ENCODE measurements at places on chromosomes 13 and 19.

GRCh38 chr19:47247308-47247990, 8.9 kb upstream of the CCDC9 start:
- peak; percentile 72 for DNase-seq

GRCh38 chr19:19137556-19138108, 646 bp downstream of the TMEM161A start:
- peak; percentile 45 for DNase-seq

GRCh38 chr19:55642153-55643002, 1.1 kb upstream of the ZNF581 start:
- DNase-seq, result no peak

DNA sequence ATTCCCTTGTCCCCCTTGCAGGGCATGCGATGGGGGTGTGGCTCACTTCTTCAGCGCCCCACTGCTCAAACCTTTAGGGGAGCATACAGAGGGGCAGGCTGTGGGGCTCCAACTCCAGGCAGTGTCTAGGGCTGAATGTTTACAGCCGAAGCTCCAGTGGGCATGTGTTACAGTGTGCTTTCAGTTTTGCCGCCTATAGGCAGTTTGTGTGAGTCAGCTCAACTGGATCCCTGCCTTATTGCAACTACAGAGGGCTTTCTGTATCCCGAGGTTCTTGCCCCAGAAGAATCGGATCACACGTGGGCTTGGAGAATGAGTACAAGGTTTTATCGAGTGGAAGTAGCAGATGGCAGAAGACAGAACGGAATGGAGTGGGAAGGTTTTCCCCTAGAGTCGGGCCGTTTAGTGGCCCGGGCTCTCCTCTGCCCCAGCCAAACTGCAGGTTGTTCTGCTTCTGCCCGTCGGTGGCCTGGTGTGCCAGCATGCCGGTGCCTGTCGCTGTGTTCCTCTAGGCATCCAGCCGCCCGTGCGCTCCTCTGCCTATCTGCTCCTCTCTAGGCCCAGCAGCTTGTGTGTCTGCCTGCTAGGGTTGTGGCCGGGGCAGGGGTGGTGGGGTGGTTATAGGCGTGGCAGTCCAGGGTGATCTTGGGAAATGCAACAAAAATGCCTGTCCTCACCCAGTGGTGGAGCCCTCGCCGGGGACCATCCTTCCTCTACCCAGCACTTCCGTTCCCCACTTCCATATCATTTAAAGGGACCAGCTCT, 435.9 kb upstream of the SGCG start:
- no peak for DNase-seq

DNA sequence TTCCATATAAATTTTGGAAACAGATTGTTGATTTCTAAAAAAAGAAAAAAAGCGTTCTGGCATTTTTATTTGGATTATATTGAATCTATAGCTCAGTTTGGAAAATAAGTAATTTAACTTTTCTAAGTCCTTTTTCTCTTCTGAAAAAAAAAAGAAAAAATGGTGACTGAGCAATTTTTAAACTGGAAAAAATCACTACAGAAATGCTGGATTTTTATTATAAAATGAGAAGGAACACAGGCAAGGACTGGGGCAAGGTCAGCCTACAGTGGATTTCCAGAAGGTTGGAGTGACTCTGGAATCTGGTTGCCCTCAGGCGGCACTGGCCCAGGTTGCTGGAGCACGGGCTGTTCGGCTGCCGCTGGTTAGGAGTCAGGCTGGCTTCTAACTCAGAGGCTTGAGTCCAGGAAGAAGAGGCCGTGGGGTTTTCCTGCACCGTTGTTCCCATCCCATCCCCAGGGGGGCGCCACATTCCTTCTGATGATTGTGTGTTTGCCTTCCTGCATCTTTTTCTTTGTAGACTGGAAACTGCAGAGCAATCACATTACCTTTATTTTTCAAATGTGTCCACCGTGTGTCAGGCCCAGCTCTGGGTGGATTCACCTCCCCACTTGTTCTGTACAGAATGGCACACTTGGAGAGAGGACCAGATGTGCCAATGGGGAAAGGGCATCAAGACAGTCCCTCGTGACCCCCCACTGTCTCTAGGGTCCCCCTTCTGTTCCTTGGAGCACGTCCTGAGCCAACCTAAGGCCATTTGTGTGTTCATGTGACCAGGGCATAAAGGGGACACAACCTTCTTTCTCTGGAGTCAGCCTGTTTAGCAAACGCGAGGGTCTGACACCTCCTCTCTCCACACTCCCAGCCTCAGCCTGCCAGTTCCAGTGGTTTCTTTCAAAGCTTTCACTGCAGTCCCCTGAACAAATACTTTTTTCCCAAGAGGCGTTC, 44.5 kb upstream of the GTF3A start:
- peak; percentile 51 for DNase-seq

DNA sequence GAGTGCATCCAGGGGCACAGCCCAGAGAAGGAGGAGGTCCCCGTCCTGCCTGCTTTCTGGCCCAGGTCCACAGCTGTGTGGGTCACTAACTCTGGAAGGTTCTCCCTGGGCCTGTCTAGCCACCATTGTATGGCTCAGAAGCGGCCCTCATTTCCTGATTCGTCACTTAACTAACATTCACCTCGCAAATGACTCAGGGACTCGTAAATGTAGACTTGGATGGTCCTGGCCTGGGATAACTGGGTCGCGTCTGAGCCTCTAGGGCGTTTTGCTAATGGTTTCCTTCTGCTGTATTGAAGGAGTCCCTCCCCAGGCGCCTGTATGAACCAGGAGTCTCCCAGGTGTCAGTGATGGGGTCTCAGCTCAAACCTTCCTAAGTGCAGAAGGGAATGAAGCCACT, 162.8 kb downstream of the ZNF536 start:
- DNase-seq, result no peak

GRCh38 chr13:79722885-79723445, 242.0 kb downstream of the NDFIP2 start:
- no peak for DNase-seq

DNA sequence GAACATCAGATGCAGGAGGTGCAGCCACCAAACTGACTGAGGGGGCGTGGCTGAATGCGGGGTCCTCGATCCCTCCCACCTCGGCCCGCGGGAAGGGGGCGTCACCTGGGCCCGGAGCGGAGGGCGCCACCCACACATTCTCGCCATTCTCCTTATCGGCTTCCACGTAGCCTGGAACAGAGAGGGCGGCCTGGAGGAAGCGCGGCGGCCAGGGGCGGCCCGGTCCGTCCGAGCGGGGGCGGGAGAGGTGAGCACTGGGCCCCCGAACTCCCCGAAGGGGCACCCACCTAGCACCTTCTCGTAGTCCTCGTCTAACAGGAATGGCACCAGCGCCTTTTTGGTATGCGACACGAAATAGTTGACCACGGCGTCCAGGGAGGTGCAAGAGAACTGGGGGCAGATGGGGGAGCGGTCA, 11.8 kb downstream of the STAP2 start:
- DNase-seq, result no peak

GRCh38 chr19:3612901-3613741, 6.4 kb upstream of the TBXA2R start:
- no peak for DNase-seq

DNA sequence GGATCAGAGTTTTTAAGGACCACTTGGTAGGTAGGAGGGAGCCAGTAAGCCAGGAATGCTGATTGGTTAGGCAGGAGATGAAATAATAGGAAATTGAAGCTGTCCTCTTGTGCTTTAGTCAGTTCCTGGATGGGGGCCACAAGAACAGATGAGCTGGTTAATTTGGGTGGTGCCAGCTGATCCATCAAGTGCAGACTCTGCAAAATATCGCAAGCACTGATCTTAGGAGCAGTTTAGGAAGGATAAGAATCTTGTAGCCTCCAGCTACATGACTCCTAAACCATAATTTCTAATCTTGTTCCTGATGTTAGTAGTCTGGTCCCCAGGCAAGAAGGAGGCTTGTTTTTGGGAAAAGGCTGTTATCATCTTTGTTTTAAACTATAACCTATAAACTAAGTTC, 117.9 kb upstream of the GPR12 start:
- no peak for DNase-seq

DNA sequence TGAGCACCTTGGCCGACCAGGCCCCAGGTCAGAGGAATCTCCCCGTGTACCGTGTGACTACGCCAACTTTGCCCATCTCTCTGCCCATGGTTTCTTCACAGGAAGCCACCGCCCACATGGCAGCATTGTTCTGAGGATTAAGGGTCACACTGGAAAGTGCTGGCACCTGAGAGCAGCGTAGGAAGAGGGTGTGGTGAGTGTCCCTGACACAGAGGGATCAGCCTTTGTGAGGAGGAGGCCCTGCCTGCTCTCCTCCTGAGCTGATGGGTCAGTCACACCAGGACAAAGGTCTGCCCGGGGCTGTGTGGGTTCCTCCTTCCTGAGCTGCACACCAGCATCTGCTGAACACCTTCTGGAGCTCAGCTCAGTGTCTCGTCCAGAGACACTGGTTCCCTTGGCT, 32.2 kb upstream of the SLC15A1 start:
- no peak for DNase-seq

DNA sequence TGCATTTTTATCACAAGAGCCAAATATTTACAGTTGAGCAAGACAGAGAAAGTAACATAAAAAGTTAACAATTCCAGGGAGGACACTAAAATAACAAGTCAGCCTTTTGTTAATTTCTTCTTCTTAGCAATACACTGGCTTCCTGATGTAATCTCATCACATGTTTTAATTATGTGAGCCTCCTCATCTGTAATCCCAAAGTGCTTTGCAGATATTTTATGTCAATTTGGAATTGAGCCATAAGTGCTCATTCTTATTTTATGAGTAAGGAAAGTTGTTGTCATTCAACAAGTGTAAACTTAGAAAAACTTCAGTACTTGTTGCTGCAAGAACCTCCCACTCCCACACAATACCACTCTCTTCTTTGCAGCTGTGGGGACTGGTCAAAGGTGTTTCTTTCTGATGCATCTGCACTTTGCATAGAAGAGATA, 223.6 kb downstream of the GPC6 start:
- no peak for DNase-seq

DNA sequence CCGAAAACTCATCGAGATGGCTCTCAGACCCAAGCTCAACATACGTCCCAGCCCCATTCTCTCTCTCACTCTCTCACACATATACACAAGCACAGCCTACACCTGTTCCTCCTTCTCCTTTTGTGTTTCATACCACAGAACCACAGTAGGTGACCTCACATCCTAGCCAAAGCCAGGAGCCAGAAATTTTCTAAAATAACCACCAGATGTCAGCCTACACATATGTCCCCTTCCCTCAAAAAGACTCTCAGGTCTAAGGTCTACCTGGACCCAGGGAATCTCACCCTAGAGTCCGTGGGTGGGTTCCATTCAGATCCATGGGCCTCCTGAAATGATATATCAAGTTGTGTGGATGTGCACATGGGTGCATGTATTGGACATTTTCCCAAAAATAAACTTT, 104.2 kb upstream of the IPO5 start:
- peak; percentile 9 for DNase-seq

DNA sequence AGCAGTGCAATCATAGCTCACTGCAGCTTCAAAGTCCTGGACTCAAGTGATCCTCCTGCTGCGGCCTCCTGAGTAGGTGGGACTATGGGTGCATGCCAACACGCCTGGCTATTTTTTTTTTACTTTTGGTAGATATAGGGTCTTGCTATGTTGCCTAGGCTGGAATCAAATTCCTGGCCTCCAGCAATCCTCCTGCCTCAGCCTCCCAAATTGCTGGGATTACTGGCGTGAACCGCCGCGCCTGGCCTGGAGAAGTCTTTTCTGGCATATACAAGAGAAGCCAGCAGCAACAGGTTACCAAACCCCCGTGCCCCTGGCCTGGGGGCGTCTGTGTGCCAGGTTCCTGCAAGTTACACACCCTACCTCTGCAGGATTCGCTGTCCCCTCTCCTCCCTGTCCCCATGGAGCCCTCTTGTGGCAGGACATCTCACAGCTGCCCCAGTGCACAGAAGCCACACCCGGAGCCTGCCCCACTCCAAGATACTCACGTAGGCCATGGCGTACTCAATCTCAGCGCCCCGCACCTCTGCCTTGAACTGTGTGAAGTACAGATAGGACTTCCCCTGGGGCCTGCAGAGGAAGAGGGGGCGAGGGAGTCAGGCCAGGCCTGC, 9.9 kb downstream of the MYDGF start:
- DNase-seq, result no peak

DNA sequence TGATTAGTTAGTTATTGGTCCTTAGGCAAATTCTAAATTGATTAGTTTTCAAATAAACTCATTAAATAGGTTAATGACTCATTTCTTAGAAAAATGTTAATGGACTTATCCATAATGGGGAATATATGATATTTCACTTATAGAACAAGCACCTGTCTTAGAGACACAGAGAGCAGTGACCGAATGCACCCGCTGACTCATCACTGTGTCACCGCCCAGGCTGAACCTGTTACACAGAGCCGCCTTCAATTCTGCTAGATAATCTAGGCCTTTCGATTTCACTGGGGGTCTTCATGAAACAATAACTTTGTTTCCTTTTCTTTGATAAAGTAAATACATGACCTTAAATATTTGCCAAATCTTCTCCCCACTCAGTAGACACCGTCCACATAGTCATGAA, 13.1 kb downstream of the IRS2 start:
- DNase-seq, result no peak

- no peak for DNase-seq
Observed at GRCh38 chr19:51551673-51552432, 19.2 kb upstream of the ZNF175 start.

- no peak for DNase-seq
Observed at GRCh38 chr13:40518481-40518882, 148.0 kb downstream of the FOXO1 start.

GRCh38 chr13:102386461-102386860, 15.4 kb downstream of the FGF14 start:
- DNase-seq, result no peak

- DNase-seq, result no peak
Observed at GRCh38 chr13:57666131-57666953, 34.8 kb downstream of the PCDH17 start.

DNA sequence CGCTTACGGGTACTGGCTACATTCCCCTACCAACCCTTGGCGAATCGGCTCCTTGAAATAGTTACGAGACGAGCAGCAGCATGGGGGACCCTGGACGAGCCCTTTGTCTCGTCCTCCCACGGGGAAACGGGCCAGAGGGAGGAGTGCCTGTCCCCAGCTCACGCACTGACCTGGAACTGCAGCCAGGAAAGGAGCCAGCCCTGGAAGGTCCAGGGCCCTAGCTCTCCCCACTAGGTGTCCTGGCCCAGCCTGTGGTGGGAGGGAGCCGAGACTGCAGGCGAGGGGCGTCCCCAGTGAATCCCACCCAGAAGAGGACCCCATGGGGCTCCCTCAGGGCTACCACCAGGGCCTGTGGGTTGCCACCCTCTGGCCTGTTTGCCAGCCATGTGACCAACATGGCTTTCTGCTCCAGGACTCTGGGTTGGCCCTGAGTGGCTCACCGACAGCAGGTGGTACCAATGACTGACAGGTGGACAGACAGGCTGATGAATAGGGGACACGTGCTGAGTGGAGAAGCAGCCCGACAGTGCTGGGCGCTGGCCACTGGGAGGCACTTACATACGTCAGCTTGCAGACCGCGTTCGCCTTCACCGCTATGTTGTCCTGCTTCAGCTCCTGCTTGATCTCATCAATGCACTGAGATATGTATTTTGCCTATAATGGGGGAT, 13.2 kb downstream of the AP3D1 start:
- no peak for DNase-seq

DNA sequence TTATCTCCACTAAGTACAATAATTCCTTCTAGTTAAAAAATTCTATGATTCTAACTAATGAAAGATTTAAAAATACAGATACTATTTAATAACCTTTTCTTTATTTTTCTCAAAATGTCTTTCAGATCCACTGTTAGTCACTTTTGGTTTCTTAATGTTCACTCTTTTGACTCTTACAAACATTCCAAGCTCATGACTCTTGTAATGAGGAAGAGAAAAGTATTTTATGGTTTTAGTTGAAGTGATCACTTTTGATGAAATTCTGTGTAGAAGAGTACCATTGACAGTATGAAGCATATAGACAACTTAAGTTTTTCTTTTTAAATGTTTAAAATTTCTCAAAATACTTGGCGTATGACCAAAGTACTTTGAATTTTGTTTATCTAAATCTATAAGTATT, 27.8 kb downstream of the COG3 start:
- no peak for DNase-seq

Data from hepatic stellate cell (primary cell).